ENCODE measurements at places on chromosomes 7 and 10. TPM values are rescaled to one million over a fixed set of nuclear protein-coding genes. Genes with fewer than 3 reads are reported as not detected.
A peak's percentile ranks its signal among the peaks of the same experiment; 100 is the strongest.

GRCh38 chr7:30657131-30657530 lies 25.1 kb downstream of the CRHR2 start:
- DNase-seq, result no peak

GRCh38 chr10:84076540-84077195 lies 62.6 kb upstream of the GHITM start:
- DNase-seq, result no peak

DNA sequence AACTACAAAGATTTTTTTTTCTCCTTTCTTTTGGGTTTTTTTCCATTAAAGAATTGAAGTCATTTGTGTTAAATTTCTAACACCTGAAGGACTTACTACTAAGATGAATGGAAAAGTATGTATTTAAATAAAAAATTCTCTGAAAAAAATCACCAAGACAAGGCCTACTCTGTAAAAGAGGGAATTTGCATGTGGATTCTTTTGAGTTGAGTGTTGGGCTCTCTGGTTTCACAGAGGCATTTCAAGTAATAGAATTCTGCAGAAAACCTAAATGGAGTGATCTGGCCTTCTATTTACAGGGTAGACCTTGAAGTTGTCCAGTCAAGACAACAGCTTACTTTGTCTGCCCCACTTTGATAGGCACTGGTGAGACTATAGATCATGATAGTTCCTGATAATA lies 4.1 kb downstream of the LRRC17 start:
- DNase-seq, result no peak

GRCh38 chr10:131723297-131724168 lies 177.3 kb upstream of the PPP2R2D start:
- no peak for DNase-seq

- no peak for DNase-seq
These were observed 41.5 kb downstream of the PSPH start for GRCh38 chr7:56009695-56010094.

DNA sequence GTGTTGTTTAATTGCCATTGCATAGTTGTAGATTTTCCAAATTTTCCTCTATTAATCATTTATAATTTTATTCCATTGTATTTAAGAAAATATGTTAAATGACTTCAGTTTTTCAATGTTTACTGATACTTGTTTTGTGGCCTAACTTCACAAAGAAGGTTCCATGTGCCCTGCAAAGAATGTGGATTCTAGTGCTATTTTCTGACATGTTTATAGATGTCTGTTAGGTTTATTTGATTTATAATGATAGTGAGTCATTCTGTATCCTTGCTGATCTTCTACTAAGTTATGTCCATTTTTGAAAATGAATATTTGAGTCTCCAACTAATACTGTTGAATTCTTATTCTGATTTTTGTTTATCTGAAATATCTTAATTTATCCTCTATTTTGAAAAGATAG lies 369.0 kb downstream of the MAGI2 start:
- no peak for DNase-seq

DNA sequence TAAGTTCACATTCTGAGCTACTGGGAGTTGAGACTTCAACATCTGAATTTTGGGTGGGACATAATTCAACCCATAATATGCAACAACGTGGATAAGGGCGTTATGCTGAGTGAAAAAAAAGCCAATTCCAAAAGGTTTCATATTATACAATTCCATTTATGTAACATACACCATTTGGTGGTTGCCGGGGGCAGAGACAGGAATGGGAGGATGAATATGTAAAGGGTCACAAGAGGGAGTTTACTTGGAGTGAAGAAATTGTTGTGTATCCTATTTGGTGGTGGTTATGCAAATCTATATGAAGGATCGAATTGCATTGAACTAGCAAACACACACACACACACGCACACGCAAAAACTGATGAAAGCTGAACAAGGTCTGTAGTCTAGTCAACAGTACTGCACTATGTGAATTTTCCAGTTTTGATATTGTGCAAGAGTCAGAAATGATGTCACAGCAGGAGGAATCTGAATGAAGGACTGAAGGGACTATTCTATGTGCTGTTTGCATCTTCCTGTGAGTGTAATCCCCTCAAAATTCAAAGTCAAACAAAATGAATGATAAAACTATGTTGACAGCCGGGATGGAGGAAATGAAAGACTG lies 249.2 kb upstream of the HABP2 start:
- DNase-seq, result no peak

GRCh38 chr7:83036721-83037380 lies 125.8 kb downstream of the PCLO start:
- DNase-seq, result no peak

- DNase-seq, result no peak
These were observed 26.8 kb downstream of the FAM133B start for GRCh38 chr7:92563345-92563744.

DNA sequence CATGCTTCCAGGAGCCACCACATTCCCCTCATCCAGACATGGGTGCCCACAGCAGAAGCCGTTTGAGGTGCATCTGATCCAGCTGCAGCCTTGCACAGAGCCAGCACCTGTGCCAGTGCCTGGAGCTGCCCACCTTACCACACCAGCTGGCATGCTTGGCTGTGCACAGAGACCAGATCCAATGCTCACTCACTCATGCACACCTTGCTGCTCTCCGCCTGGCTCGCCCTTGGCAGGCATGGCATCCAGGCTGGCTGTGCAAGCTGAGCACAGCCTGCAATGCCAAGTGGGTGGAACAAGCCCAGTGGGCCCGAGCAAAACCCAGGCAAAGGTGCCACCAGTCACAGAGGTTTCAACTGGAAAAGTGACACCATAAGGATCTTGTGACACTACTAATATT lies 66.9 kb upstream of the SEMA3A start:
- DNase-seq, result no peak

DNA sequence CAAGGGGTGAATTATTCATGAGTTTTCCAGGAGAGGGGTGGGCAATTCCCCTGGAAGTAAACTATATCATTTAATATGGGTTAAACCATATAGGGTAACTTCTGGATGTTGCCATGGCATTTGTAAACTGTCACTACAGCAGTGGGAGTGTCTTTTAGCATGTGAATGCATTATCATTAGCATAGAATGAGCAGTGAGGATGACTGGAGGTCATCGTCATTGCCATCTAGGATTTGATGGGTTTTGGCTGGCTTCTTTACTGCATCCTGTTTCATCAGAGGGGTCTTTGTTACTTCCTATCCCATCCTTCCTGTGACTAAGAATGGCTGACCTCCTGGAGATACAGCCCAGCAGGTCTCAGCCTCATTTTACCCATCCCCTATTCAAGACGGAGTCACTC lies 139.5 kb upstream of the PRKCQ start:
- DNase-seq, result no peak

- DNase-seq, result no peak
These were observed 297.8 kb downstream of the ELMO1 start for GRCh38 chr7:37150856-37151255.

GRCh38 chr10:20977300-20977699 lies 80.2 kb upstream of the NEBL start:
- DNase-seq, result no peak

DNA sequence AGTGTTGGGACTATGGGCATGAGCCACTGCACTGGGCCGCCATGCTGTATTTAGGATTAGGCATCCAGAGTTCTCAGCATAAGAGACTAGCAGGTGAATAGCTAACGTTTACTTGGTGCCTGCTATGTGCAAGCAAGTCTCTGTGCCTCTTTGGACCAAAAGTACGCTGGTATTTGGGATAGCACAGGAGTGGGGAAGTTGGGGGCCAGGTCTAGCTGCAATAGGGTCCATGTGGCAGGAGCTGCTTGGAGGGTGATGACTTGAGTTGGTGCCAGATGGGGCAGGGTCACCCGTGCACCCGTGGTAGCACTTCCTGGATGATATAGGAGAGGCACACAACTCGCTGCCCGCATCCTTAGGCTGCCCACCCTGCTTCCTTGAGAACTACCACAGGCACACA lies 22.4 kb downstream of the NACAD start:
- no peak for DNase-seq

DNA sequence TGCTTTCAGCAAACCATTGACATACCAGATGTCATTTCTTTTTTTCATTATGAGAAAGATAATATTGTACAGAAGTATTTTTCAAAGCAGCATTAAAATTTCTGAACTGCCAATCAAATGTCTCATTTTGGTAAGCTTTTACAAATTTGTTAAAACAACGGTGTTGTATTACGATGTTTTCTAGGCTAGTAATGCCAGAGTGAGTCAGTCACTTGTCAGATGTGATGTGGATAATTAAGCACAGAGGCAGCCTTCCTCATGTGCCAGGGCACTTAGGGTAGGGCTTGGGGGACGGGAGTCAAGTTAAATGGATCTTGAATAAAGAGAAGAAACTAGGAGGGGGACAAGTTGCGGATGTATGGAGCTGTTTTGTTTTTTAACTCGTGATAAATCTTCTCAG lies 10.1 kb downstream of the PSTK start:
- DNase-seq, result no peak

- DNase-seq, result peak; percentile 51
These were observed at the start of gene DKK1 for GRCh38 chr10:52313933-52314821. TSS of gene DKK1 (plus strand) at chr10:52314281. CDS start at chr10:52314435, 154 bp downstream.

DNA sequence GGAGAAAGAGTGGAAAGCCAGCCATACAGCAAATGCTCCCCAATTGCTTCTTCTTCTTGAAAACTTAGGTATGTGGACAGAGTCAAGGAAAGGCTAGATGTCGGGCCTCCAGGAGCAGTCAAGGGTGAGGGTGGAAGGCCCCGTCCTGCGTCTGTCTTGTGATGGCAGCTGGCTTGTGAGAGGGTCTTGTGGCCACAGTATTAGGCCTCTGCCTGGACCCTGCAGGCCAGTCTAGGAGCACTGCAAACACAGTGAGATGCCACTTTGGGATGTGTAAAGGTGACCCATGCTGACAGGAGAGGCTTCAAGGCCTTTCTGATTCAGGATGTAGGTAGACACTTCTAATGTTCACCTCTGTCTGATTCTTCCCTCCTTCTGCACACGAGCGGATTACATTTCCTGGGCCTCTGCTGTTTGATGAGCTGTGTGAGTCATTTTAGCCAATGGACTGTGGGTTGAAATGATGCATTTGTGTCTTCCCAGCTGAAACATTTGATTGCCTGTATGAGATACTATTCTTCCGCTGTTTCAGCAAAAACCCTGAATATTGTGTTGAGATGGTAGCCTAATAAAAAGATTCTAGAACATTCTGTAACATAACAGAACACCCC lies 135.4 kb downstream of the EMX2 start:
- DNase-seq, result no peak

GRCh38 chr7:27184337-27185012 lies 557 bp downstream of the HOXA11 start:
- no peak for DNase-seq

- no peak for DNase-seq
These were observed 228.2 kb upstream of the SEMA3A start for GRCh38 chr7:84422790-84423189.

DNA sequence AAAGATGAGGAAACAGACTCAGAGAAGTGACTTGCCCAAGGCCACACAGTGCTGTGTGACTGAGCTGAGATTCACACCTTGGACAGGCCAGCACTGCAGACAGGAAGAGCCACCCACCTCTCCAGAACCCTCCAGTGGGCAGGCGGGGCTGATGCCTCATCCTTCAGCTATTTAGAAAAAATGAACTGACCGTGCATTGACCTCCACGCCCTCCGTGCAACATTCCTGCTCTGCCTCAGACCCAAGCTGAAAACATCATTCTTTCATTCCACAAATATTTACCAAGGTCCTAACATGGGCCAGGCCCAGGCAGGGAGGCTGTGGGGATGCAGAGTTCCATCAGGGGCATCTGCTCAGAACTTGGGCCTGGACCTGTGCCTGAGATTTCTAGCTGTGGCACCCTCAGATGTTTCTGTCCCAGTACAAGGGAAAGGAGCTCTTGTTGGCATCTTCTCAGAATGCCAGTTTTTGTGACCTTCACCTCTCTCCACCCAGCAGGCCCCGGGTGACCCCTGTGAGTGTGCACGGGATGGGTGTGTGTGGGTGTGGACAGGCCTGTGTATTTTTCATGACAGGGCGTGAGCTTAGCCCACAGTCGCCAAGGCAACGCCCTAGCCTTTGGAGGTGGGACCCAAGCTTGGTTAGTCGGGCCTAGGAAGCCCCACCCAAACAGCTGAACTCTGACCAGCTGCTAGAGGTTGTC lies 6.5 kb downstream of the VSIR start:
- DNase-seq, result no peak

The MOSPD3 gene
- total RNA-seq, result 27.1 TPM

The WEE2 gene
- total RNA-seq, result 0.16 TPM

The SCART1 gene
- total RNA-seq, result 1.7 TPM

The TMEM213 gene
- total RNA-seq, result not detected

The C10orf53 gene
- total RNA-seq, result not detected

The LIPJ gene
- not detected for total RNA-seq

The COL28A1 gene
- total RNA-seq, result 17.3 TPM

The GBX1 gene
- 2.1 TPM for total RNA-seq

The FRAT1 gene
- total RNA-seq, result 16.7 TPM

The WAC gene
- total RNA-seq, result 140 TPM

The INSYN2A gene
- total RNA-seq, result not detected

Data from progenitor cell of endocrine pancreas (in vitro differentiated cells).